ENCODE measurements at places on chromosomes 11 and 22.

DNA sequence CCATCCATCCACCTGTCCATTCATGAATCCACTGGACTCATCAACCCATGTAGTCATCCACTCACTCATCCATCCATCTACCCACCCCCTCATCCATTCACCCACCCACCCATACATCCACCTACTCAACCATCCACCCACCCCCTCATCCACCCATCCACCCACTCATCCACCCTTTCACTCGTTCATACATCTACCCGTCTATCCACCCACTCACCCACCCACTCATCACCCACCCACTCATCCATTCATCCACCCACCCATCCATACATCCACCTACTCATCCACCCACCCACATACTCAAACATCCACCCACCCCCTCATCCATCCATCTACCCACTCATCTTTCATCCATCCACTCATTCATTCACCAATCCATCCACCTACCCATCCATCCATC, 37.7 kb downstream of the RTL6 start:
- no peak for DNase-seq

GRCh38 chr11:102420547-102420946, 32.0 kb downstream of the TMEM123 start:
- no peak for DNase-seq

- no peak for DNase-seq
These were observed 572.5 kb downstream of the BRD1 start for GRCh38 chr22:49255154-49255553.

DNA sequence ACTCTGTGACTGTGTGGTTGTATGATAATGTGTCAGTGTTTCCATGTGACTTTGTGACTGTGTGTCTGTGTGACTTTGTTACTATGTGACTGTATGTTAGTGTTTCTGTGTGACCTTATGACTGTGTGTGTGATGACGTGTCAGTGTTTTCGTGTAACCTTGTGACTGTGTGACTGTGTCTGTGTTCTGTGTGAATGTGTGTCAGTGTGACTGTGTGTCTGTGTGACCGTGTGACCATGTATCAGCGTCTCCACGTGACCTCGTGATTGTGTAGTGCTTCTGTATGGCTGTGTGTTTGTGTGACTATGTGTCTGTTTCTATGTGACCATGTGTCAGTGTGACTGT, 9.5 kb upstream of the PKNOX2 start:
- DNase-seq = no peak

DNA sequence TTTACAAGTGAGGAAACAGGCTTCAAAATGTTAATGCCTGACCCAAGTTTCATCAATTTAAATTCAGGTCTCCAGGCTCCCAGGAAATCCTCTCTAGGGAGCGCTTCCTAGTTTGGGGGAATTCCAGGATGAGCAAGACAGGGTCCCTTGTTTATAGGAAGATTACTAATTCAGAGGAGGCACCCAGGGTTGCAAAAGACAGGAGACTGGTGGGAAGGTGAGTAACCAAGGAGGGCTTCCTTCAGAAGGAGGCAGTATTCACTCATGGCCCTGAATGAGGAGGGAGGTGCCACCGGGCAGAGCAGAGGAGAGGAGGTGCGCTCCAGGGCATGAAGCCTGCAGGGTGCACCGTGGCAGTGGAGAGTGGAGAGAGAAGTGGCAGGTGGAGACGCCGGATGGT, 1.6 kb downstream of the TMEM132A start:
- DNase-seq = no peak

- DNase-seq = no peak
These were observed 57.9 kb downstream of the SC5D start for GRCh38 chr11:121350314-121351082.

DNA sequence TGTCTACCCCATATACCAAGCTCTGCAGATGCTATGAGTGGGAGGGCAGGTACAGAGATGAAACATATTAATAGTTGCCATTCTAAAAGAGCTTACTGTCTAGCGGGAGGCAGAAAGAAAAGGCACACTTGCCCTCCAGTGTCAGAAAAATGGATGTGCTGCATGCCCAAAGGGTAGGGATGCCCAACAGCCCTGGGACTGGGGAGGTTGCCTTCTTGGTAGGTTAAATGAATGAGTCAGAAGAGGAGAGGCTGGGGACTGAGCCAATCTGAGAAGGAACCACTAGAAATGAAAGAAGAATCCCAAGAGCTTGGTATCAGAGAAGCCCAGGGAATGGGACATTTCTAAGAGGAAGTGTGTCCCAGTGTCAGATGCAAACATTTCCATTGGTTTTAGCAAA, 1.2 kb downstream of the BIRC3 start:
- DNase-seq = peak; percentile 61

- peak; percentile 76 for DNase-seq
These were observed 844 bp downstream of the PCF11 start for GRCh38 chr11:83157594-83158356.

GRCh38 chr11:95279921-95280868, 49.2 kb upstream of the SESN3 start:
- no peak for DNase-seq

DNA sequence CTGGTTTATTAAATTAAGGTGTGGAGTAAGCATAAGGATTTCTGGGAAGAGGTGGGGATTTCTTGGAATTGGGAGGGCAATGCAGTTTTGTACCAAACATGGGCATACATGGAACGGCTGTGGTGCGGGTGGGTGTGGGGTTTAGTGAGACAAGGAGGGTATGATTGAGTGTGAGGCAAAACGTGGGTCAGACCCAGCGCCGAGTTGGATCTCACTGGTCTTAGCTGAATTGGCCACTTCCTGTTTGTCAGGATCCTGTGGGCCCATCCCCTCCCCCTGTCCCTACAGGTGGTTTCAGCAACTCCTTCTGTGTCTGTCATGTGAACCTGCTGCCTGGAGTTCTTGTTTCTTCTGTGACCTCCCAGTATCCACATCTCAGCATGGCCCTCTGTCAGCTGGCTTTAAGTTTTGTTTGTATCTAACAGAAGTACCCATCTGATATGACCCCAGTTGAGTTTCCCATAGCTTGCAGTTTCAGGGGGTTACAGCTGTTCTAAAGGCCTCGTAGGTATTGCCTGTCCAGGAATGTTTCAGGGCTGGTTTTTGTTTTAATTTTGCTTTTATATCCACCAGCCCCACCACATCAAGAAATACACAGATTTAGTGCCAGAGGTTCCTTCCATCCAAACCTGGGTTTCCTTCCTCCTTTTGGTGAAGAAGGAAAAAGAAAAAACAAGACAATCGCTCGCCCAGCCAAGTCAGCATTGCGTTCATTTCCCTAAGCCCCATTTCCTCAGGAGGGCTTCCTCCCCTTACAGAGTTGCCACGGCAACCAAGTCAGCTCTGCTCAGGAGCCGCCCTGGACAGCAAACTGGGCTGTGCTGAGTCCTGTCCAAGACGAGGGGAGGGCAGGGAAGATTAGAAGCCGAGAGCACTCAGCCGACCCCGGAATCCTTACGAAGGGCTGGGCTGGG, 6.0 kb downstream of the APOL1 start:
- peak; percentile 54 for DNase-seq

DNA sequence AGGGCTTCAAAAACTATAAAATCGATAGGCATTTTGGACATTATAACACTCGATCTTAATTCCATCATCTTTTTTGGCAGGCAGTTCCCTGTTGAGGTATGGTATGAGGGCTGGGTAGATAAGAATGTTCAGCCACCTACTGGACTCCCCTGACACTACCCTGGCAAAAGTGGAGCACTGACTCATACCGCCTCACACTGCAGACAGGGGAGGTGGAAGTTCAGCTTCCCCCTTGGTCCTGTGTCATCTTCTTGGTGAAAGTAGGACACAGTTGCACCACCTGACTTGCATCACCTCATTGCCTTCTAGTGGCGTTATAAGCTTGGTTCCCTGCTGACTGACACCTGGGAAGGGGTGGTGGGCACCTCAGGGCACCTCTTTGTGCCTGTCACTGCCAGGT, 30.4 kb downstream of the PAAF1 start:
- DNase-seq = no peak

GRCh38 chr11:100340466-100341319, 346.4 kb upstream of the ARHGAP42 start:
- DNase-seq = no peak

DNA sequence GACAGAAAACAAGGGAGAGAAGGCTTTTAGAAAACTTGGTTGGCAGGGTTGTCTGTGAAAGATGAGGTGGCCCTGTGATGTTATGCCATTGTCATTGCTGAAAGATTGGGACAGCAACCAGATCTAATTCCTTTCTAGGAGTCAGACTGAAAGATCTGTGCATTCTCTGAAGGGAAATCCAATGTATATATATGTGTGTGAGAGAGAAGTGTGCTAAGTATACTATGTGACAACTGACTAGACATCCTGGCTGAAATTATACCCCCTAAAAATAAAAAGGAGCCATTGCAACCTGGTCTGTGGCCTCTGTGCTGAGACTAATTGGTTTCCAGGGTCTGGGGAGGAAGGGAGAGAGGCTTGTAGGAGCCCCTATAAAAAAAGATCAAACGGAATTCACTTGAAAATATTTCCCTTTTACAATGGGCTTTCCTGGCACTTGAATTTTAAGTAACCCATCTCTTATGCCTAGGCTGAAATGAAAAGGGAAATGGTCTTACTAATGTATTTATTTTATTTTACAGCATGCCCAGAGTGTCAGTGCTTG, 1.2 kb upstream of the MPPED2 start:
- DNase-seq = no peak

- no peak for DNase-seq
These were observed 40.9 kb upstream of the MUC5AC start for GRCh38 chr11:1116666-1117390.

- no peak for DNase-seq
These were observed 17.7 kb downstream of the MCM5 start for GRCh38 chr22:35417606-35418005.

DNA sequence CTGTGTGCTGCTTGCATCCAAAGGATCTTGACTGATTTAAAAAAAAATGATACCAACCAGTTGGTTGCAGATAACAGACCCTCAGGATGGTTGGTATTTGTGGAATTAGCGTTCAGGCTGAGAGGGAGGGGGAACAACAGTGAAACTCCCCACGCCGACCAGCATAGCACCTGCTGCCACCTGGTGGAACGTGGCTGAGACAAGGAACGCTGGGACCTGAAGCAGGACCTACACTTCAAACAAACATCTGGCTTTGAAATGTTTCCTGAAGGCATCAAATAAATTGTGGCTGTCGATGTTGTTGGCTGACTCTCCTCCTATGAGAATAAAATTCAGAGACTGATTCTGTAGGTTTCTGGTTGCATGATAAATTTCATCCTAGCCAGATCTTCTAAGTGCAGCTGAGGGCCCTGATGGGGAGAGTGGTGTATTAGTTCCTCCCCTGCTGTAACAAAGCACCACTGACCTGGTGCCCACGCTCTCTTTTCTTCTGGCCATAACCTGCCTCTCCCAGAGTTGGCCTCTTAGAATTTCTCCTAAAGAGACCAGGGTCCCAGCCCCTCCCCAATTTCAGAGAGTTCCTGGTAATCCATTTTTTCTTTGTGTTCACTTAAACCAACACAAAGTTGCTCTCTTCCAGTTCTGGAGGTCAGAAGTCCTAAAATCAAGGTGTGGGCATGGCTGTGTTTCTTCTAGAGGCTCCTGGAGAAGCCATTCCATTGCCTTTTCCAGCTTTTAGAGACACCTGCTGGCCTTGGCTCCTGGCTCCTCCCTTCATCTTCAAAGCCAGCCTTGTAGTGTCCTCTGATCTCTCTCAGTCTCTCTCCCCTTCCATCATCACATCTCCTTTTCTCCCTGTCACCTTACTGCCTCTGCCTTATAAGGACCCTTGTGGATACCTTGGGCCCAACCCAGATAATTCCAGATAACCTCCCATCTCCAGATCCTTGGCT, 17.3 kb downstream of the APOL2 start:
- peak; percentile 62 for DNase-seq

DNA sequence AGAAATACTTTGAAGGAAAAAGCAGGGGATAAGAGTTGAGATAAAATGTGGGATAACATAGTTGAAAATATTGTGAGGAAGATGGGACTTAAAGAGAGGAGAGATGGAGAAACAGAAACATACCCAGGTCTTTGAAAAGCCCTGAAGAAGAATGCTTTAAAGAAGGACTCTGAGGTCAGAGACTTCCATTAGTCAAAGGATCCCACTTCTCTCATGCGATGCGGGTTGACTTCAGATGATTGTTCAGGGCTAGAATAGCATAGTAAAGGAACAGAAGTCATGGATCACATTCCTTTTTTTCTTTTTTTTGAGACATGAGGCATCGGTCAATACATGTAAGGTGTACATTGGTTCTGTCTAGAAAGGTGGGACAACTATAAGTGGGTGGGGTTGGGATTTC, 3.5 kb upstream of the JAM3 start:
- no peak for DNase-seq

GRCh38 chr11:94325681-94326080, 21.3 kb downstream of the IZUMO1R start:
- DNase-seq = peak; percentile 53

DNA sequence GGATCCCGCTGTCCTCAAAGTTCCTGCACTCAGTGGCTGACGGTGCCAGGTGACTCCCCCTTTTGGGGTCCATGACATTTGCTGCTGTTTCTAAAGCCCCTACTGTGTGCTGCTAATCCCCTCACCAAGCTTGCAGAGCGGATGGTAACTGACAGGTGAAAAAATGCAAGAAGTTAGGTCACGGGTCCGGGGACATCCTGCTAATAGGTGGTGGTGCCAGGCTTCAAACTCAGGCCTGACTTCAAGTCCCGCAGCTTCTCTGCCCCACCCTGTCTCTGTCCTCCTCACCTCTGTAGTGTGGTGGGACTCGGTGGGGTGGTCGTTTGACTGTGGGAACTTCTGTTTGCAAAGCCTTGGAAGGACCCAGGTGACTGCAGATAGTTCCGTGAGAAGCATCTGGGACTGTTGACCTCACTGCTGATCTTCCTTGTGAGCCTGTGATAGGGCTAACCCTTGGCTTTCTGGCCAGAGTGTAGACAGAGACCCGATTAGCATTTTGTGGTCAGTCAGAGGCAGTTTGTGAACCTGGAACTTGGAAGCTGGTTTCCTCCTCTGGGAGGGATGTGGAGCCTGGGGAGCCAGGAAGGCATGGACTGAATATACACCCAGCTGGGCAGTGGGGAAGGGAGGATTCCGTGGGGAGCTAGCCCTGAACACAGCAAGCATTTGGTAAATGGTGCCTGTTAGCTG, 115.4 kb upstream of the OR4B1 start:
- peak; percentile 14 for DNase-seq

- no peak for DNase-seq
These were observed 82.2 kb downstream of the BUD13 start for GRCh38 chr11:116690611-116691010.

- no peak for DNase-seq
These were observed 6.2 kb downstream of the FAM227A start for GRCh38 chr22:38649841-38650522.

DNA sequence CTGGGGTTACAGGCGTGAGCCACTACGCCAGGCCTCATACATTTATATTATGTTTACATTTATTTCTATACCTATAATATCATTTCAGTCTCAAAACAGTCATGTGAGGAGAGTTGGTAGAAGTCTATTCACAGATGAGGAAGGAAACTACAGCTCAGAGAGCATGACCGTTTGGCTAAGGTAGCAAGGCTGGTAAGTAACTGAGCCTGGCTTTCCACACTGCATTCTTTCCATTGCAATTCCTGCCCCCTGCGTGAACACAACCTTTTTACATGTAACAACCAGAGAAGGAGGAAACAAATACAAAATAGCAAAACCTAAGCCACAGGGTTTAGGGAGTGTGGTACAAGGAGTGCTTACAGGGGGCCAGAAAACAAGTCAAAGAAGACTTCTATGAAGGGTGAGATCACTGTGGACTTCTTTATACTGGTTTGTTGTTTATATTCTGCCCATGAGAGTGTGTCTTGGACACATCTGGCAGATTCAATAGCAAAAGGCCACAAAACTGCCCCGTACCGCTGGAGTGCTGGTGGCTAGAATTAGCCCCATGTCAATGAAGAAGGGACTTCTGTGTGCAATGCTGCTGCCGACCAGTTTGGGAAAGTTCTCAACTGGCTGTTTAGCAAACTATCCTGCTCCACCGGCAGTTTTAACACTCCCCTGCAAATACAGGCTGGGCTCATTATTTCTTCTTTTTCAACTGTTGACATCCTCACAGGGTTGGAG, 19.0 kb downstream of the MICAL3 start:
- DNase-seq = no peak

Data from activated T-cell treated with anti-CD3 and anti-CD28 coated beads, Interleukin-2, amount 50 U/mL, for 24 hours (primary cell).